ENCODE measurements at places on chromosomes 13 and 19.

- DNase-seq = no peak
These were observed 12.5 kb upstream of the CHERP start for GRCh38 chr19:16554776-16555175.

DNA sequence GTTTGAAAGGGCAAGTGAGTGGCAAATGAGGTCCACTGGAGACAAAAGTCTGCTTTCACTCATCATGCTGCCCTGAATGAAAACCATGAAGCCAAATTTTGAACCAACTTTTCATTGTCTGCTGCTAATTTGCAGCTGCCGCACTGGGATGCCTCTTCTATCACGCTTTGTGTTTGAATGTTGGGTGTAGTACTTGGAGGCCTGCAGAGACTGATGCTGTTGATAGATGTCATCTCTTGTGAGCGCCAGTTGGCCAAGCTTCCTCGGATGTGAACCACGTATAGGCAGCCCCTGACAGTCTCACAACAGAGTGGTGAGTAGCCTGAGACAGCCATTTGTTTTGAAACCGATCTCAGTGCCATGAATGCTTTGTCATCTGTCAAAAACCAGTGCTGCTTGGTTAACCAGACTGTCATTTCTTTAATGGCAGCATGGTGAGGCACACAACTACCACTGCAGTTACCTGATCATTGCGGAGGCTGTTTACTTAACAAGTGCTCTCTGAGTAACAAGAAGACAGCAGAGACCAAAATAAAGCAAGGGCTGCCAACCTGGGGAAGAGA lies 31.2 kb upstream of the SLC10A2 start:
- no peak for DNase-seq

DNA sequence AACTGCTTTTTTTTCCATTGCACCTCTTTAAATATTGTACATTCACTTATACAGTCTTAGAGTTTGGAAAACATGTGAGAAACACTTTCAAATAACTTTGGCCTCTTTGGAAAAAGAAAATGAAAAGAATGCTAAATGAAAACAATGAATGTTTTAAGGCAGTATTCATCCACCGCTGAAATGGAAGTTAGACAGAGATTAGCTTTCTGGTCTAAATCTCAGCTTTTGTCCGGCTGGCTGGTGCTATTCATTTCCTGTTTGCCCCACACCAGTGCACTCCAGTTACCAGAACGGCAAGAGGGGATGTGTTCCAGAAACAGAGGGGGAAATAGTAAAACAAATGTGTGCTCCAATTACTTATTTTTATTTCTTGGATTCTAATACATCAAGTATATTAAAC lies 1201.3 kb downstream of the EFNB2 start:
- no peak for DNase-seq

GRCh38 chr13:86757236-86757978 lies 913.8 kb upstream of the SLITRK5 start:
- DNase-seq = no peak

- no peak for DNase-seq
These were observed 13.0 kb downstream of the ZIC2 start for GRCh38 chr13:99994638-99995020.

- DNase-seq = no peak
These were observed 997 bp upstream of the KCNN4 start for GRCh38 chr19:43781630-43782310.

- DNase-seq = no peak
These were observed 109.5 kb downstream of the PDS5B start for GRCh38 chr13:32695602-32696250.

DNA sequence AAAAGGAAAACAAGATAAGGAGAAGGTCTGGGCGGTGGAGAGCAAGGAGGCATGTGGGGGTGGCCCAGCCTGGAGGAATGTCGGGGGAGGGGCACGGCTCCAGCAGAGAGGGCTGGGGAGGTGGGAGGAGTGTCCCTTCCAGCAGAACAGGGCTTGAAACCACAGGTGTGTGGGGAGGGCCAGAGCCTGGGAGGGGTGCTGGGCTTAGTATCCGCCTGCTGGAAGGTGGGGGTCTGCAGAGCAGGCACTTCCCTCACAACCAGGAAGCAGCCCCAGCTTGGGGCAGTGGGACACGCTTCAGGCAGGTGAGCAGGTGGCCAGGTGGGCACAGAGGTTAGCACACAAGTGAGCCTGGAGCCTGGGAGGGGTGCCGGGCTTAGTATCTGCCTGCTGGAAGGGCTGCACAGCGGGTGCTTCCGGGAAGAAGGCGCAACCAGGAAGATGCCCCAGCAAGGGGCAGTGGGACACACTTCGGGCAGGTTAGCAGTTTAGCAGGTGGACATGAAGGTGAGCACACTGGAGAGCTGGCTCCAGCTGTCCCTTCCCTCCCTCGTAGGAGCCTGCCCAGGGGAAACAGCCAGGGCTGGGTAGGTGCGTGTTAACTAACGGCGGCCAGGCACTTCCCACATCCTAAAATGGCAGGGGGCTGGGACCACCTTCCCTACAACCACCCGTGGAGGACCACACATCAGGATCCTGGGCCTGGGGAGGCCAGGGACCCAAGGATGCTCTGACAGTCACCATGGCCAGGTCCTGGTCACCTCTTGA lies 3.0 kb downstream of the GAS6 start:
- no peak for DNase-seq

DNA sequence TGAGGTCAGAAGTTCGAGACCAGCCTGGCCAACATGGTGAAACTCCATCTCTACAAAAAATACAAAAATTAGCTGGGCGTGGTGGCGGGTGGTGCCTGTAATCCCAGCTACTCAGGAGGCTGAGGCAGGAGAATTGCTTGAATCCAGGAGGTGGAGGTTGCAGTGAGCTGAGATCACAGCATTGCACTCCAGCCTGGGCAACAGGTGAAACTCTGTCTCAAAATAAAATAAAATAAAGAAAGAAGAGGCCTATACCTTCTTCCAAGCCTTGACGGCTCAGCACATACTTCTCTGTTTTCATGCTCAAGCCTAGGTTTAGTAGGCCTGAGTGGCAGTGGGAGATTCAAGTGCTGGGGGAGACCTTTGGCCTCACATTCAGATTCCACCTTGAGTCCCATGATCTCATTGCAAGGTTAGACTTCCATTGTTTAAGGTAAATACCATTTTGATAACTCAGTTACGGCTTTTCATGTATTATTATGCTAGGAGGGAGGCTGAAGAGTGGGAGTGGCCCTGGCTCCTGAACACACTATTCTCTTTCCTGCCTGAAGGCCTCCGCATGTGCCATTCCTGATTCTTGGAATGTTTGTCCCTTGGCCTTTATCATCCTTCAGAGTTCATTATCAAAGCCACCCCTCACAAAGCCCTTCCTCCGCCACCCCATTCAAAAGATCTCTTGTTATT lies 1.6 kb upstream of the SPINT2 start:
- no peak for DNase-seq

DNA sequence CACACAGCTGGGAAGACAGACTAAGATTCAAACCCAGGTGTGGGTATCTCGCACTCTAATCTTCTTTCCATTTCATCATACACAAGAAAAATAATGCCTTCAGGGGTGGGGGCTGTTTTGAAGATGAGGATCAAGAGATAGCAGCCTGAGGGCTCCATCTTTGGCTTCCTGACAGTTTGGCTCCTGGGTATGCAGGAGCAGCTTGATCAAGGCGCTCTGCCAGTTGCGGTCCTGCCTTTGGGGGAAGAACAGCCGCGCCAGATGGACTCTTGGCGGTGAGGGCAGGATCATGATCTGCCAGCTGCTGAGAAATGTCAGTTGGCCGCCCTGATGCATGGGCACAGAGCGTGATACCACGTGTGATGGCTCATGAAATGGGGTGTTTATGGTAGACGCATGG lies 119.1 kb downstream of the IER2 start:
- no peak for DNase-seq

DNA sequence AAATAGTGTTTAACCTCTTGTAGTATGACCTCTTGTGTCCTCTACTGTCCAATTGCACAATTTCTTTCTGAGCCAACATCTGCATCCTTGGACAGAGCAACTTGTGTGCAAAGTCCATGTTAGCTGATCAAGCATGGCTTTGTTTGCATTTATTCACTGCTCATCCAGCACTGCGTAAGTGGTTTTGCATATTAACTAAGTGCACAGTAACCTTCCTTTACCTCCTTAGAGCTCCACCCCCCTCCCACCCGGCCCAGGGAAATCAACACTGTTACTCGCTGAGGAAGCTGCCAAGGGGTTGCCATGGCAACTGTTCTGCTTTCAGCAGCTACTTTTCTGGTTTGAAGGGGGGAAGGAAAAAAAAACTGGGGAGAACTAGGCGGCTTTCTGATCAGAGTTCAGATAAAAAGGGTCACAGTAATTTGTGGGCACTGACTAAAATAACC lies 153.5 kb upstream of the KLF12 start:
- DNase-seq = peak; percentile 76

- no peak for DNase-seq
These were observed 556 bp downstream of the TRIP10 start for GRCh38 chr19:6739883-6740588.

GRCh38 chr13:34655554-34655953 lies 286.5 kb upstream of the NBEA start:
- no peak for DNase-seq

DNA sequence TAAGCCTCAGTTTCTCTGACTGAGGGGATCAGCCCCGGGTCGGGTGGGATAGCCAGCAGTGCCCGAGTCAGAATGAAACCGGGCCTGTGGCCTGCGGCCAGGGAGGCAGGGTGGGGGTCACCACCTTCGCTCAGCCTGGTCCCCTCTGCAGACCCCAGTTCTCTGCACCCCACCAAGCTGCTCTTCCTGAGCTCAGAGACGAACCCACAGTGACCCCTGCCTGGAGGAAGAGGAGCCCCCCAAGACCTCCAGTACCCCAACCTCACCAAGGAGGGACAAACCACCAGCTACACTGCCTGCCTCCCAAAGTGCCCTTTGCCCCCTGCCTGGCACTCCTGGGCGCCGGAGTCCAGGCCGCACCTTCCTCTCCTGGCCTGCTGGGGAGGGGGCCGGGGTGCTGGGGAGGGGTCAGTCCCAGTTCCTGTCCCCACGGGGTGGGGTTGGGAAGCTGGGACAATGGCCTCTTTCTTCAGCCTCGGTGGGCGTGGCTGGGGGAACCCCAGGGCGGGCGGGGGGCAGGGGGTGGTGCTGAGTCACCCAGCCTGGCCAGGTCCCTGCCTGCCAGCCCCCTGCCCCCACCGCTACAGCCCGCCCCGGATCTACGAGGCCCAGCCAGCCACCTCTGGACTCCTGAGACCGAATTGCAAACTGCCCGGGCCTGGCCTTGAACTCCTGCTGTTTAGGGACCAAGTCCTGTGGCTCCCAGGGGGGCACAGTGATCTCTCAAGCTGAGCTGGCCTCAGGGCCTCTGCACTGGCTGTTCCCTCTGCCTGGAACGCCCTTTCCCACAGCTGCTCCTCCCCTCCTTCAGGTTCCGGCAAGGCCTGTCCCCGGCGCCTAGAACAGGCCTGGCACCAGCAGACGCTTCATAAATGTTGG lies 14.3 kb downstream of the ZBTB7A start:
- DNase-seq = no peak

GRCh38 chr13:98539666-98540065 lies 37.2 kb downstream of the STK24 start:
- no peak for DNase-seq

DNA sequence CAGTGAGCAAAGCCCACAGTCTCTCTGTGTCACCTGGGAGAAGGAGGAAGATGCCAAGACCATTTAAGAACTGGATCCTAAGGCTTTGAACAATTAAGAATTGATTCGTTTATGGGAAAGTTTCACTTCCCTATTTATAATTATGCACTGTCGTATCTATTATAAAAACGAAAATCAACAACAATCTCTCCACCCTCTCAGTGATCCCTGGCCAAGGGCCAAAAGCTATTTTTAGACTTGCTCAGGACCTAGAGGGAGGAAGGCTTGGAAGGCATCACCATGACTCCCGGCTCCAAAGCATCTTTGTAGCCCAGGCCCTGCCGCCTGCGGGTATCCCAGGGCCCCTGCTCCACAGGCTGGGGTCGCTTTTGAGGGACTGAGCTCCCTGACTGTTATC lies 1.3 kb downstream of the RHPN2 start:
- no peak for DNase-seq

DNA sequence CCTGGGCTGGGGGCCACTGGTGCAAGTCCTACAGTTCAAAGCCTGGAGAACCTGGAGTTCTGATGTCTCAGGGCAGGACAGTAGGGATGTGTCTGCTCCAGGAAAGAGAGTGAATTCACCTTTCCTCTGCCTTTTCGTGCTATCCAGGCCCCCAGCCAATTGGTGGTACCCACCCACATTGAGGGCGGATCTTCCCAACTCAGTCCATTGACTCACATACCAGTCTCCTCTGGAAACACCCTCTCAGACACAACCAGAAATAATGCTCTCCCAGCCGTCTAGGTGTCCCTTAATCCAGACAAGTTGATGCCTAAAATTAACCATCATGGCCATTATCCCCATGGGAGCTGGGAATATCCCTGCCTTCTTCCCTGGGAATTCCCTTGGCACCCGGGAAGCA lies 38.8 kb upstream of the CHST8 start:
- DNase-seq = no peak

DNA sequence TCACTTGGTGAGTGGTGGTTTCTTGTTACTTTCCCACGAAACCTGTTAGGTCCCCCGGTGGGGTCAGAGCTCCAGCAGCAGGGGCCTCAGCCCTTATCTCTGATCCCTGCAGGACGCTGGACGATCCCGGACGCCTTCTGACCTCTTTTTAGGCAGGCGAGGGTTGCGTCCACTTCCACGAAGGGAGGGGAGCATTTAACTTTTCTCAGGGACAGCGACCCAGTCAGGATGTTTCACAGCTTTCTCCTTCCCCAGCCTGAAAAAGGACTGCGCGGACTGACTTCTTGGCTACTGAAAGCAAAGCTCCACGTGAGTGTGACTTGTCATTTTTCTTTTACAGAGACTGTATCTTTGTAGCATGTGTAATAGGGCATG lies 692 bp downstream of the ZNF234 start:
- no peak for DNase-seq

GRCh38 chr13:42039457-42039945 lies 8.9 kb upstream of the DGKH start:
- no peak for DNase-seq

GRCh38 chr13:41746259-41746658 lies 214.7 kb downstream of the VWA8 start:
- DNase-seq = no peak

GRCh38 chr19:4690361-4690760 lies 20.2 kb upstream of the MYDGF start:
- DNase-seq = no peak

- no peak for DNase-seq
These were observed 5.1 kb upstream of the DCUN1D2 start for GRCh38 chr13:113495494-113496210.

GRCh38 chr13:82136880-82137279 lies 1745.4 kb downstream of the SLITRK1 start:
- DNase-seq = no peak

- DNase-seq = no peak
These were observed 230.7 kb downstream of the NALCN start for GRCh38 chr13:101185606-101186005.

GRCh38 chr13:27988520-27988919 lies at the start of gene URAD:
URAD (minus strand) TSS chr13:27988693; CDS start chr13:27988637, 56 bp downstream.
- DNase-seq = no peak

All from activated T-cell treated with anti-CD3 and anti-CD28 coated beads, Interleukin-2, amount 50 U/mL, for 4 hours (primary cell).